ENCODE measurements at places on chromosomes 11 and 22.

DNA sequence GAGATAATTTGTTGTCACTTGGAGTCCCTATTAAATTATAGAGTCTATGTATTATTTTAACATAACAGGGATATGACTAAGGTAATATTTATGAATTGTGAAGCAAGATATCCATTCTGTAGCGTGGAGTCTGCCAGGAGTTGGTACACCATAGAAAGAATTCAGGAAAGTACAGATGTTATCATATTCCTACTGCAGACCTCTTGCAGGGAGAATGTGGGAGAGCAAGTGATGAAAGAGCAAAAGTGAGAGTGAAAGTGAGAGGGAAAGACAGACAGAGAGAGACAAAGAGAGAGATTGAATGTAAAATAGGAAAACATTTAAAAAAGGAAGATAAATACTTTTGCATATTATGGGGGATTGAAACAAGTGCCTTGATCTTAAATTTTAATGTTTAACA, 468.8 kb downstream of the CNTN5 start:
- DNase-seq, result no peak

DNA sequence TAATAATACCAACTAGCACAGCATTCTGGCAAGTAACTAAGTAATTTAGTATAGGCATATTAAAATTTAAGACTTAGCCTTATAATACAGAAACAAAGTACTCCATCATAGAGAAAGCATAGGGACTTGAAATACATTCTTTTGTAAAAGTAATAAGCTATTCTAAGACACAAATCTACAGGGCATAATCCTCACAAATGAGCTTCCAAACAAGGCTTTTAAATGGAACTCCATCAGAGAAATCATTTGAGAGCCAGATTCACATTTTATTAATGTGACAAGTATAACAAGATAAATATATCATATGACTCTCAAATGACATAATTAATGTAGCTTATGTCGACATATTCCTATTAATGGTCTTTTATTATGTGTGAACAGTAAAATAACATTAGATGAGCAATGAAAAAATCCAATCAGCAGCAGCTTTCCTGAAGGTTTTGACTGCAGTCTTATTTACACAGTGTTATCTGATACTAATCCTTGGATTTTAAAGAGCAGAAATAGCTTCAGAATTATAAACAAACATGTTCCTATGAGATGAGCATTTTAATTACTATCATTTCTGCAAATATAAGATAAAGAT, 241.4 kb downstream of the TTC28 start:
- no peak for DNase-seq

DNA sequence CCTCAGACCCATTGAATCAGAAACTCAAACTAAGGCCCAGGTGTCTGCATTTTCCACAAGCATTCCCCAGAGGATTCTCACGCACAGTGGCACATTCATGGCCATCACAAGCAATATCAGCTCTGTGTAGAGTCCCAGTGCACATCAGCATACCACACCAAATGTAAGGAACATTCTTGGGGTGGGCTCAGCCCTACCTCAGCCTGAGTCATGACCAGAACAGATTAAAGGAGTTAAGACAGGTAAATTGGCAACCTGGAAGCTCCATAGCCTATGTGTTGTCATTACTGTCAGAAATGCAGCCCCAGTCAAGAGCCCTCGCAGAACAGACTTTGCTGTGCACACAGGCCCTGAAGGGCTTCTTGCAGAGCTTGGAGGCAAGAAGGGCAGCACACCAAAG, 53.1 kb downstream of the OPCML start:
- no peak for DNase-seq

GRCh38 chr11:1360835-1361357, 28.8 kb upstream of the BRSK2 start:
- DNase-seq, result no peak

GRCh38 chr22:37664249-37665101, 6.0 kb downstream of the PDXP start:
- DNase-seq, result no peak

DNA sequence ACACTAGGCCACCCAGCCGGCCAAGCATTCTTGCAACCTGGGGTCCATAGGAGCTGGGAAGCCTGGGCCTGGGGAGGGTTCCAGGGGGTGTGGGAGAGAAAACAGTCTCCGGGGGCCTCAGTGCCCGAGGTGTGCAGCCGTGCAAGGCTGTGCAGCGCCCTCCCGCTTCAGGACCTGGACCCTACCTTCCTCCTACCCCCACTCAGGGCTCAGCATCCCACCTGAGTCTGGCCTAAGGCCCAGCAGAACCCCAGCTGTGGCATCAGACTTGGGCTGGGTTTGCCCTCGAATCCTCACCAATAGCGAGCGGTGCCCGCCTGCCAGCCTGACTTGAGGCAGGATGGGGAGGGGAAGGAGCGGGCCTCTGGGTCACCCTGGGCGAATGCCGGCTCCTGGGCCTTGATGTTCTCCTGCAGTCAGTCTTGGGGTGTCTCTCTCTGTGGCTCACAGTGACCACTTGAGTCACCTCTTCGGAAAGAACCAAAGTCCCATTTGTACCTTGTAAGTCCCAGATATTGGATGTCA, 53.6 kb upstream of the PPARA start:
- no peak for DNase-seq

- DNase-seq, result no peak
Measured at GRCh38 chr11:23314162-23314561, 453.9 kb upstream of the CCDC179 start.

DNA sequence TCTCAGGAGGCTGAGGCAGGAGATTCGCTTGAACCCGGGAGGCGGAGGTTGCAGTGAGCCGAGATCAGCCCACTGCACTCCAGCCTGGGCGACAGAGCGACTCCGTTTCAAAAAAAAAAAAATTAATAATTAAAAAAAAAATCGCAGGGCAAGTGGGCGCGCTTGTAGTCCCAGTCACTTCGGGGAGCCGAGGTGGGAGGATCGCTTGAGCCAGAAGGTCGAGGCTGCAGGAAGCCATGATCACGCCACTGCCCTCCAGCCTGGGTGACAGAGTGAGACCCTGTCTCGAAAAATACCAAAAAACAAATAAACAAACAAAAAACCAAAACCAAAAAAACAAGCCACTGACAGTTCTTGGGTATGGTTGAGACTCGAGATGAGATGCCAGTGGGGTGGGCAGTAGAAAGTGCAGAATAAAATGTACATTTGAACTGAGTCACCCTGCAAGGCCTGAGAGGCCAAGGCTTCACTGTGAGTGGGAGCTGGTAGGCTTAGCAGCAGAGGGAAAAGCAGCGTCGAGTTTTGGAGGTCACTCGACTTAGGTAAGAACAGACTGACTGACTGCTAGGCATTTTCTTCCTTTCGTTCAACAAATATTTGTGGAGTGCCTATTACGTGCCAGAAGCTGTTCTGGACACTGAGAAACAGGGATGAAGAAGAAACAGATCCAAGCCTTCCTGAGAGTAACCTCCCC, 635 bp upstream of the LDHA start:
- no peak for DNase-seq

GRCh38 chr22:27578937-27579617, 222.5 kb downstream of the MN1 start:
- no peak for DNase-seq

Measured in HS-5 (cell line).